ENCODE measurements at places on chromosomes 5 and 9.
A peak's percentile ranks its signal among the peaks of the same experiment; 100 is the strongest.

- DNase-seq, result peak; percentile 81
Measured at GRCh38 chr5:54224103-54224826, 86.1 kb downstream of the ARL15 start.

DNA sequence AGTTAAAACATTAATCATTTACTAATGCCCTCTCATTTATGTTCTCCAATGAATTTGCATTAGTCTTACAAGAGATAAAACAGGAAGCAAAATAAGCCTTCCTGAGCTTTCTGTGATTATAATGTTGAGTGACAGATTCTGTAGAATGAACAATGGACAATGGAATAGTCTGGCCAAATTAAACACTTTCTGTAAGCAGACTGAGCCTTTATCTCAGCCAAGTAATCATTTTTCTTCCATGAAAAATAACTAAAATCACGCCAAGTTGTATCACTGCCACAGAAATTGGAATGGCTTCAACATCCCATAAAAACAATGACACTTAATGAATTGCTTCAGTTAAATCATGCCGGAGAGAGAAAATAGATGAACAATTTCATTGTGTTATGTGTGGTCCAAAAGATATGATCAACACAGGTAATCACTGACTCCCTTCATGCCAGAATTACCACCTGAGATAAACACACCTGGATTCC lies 63.0 kb downstream of the TSSK1B start:
- DNase-seq, result no peak

DNA sequence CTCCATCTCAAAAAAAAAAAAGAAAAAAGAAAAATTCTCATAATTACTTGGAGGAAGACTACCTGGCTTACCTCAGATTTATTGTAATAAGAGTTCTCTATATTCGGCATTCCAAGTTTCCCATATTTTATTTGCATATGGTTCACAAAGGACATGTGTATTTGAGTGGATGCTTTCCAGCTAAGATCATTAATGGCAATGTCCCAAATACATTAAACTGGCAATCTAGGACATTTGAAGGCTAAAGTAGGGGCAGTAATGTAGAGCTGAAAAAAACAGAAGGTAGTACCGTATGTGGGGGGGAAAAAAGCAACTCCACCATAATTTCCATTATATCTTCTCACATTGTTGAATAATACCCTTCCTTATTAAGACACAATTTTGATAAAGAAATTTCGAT lies 4.9 kb downstream of the TUT7 start:
- DNase-seq, result no peak

DNA sequence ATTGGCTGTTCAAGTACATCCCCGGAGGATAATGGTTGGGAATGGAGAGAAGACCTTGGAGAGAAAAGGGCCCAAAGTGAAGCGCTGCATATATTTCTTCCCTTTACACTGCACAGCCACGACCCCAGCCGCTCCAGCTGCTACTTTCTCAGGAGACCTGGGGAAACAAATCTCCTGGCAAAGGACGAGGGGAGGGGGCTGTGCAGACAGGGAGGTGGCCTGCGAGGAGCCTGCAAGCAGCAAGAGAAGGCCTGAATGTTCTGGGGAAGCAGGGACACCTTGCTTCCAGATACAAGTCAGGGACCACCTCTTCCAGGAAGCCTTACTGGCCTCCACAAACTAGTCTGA lies 739 bp upstream of the PDLIM4 start:
- no peak for DNase-seq

DNA sequence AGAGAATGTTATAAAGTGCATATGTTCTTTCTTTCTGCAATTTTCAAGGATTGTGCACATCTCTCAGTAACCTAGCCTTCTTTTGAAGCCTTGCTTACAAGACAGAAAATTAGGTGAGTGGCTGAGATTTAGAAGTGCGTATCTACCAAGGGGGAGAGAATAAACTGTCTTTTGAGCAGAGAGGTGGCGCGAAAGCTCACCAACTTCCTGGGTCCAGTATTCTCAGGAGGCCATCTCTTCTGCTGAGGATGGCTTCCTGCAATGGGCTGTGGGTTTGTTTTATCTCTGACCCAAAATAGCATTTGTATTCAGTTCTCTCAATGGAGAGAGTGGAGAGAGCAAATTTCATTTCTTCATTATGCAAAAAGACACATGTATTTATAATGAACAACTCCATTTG lies 75.4 kb upstream of the RPS23 start:
- DNase-seq, result no peak

Measured in MV-4-11 (cell line).